ENCODE measurements at places on chromosomes 2 and 18.

GRCh38 chr18:55220523-55220922 is 261.3 kb upstream of the CCDC68 start:
- no peak for DNase-seq

GRCh38 chr2:220936641-220937197 is 635.4 kb downstream of the EPHA4 start:
- no peak for DNase-seq

DNA sequence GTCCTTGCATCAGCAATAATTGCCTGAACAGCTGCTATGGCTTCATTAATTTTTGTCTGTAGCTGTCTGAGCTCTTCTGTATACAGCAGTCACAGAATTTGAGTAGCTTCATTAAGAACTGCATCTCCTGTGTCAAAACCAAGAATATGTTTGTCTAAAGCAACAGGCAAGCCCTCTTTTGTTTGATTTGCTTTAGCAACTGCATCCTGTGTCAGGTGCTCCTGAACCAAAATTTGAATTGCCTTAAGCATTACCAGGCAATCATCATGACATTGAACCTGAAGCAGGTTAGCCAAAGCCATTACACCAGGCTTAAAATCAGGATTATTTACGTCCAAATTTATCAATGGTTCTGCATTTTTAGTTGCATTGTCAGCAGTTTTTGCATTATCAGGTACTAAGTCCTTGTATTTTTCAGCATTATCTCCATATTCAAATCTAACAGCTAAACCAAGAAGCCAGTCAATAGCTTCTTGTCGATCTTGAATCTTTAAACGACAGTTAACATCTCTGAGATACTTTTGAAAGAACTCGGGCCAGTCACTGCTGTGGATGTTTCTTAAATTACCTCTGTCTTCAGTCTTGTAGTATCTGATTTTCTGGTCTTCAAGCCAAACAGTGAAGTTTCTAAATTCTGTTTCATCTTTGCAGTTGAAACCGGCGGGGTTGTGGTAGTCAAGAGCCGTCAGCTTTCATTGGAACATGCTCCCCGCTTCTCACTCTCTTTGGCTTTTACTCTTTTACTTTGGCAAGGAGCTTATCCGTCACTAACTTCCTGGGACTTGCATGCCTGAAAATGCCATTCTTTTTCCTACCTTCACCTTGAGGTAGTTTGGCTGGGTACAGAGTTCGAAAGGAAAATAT is 42.2 kb downstream of the MERTK start:
- no peak for DNase-seq

- DNase-seq, result no peak
These were observed 18.8 kb upstream of the FOSL2 start for GRCh38 chr2:28373854-28374253.

- DNase-seq, result no peak
These were observed 541.7 kb upstream of the RAB6C start for GRCh38 chr2:129437725-129438124.

DNA sequence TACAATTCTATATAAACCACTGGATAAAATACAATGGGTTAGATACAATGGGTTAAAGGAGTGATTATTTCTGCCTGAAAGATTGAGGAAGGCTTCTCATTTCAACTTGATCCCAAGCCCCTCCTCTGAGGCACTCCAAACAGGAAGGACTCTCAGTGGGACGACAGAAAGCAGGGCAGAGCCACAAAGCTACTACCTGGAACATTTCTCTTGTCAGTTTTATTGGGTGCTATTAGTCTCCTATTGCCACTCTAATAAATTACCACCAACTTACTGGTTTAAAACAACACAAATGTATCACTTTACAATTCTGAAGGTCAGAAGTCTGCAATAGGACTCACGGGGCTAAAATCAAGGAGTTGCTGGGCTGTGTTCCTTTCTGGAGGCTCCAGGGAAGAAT is 146.7 kb downstream of the MREG start:
- DNase-seq, result no peak
